Activated gamma-delta T cell treated with anti-CD3 and anti-CD28 coated beads, Interleukin-2, amount 50 U/mL, for 16 hours (primary cell): ENCODE measurements at places on chromosomes 12 and 14.

DNA sequence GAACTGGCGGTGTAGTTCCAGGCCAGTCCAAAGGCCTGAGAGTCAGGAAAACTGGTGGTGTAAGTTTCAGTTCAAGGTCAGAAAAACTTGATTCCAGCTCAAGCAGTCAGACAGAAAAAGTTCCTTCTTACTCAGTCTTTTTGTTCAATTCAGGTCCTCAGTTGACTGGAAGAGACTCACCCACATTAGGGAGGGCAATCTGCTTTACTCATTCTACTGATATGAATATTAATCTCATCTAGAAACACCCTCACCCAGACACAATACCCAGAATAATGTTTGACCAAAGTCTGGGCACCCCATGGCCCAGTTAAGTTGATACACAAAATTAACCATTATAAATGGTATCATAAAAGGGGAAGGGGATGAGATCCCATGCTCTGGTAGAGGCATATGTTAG lies 50.1 kb upstream of the LTA4H start:
- DNase-seq = no peak

- DNase-seq = no peak
Measured at GRCh38 chr14:57346741-57347140, 43.6 kb upstream of the NAA30 start.

GRCh38 chr14:72451054-72451972 lies 442.6 kb downstream of the DPF3 start:
- DNase-seq = peak; percentile 24

- peak; percentile 75 for DNase-seq
Measured at GRCh38 chr12:6533923-6534694, at the start of gene GAPDH. GAPDH (plus strand) TSS chr12:6534517; CDS start chr12:6534833, 316 bp downstream.

GRCh38 chr14:77271113-77271710 lies at the start of gene NGB:
NGB (minus strand) TSS chr14:77271206; CDS start chr14:77270937, 269 bp downstream.
- no peak for DNase-seq

- DNase-seq = no peak
Measured at GRCh38 chr12:58301038-58301729, 359.8 kb downstream of the ATP23 start.

GRCh38 chr14:65476273-65476941 lies 63.9 kb downstream of the FUT8 start:
- no peak for DNase-seq

- no peak for DNase-seq
Measured at GRCh38 chr12:95972832-95973456, 23.2 kb downstream of the HAL start.

- DNase-seq = no peak
Measured at GRCh38 chr12:46524778-46525177, 152.2 kb upstream of the SLC38A2 start.

- DNase-seq = no peak
Measured at GRCh38 chr14:22797017-22797917, 18.0 kb downstream of the SLC7A7 start.

DNA sequence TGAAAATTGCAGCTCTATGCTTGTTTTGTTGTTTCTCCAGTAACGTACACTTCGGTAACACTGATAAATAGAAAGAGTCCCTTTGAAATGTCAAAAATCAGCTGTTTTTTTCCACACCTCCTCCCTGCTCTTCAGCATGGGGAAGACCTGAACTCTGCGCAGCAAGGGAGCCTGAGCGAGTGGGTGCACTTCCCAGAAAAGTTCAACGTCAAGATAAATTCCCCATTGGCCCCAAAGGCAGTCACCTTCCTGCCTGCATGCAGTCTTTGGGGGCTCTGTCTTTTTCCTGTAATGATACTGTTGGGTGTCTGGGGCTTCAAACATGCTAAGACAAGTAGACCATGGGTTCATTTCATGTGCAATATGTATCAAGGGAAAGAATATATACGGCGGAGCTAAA lies 8.8 kb upstream of the FOXG1 start:
- DNase-seq = no peak

DNA sequence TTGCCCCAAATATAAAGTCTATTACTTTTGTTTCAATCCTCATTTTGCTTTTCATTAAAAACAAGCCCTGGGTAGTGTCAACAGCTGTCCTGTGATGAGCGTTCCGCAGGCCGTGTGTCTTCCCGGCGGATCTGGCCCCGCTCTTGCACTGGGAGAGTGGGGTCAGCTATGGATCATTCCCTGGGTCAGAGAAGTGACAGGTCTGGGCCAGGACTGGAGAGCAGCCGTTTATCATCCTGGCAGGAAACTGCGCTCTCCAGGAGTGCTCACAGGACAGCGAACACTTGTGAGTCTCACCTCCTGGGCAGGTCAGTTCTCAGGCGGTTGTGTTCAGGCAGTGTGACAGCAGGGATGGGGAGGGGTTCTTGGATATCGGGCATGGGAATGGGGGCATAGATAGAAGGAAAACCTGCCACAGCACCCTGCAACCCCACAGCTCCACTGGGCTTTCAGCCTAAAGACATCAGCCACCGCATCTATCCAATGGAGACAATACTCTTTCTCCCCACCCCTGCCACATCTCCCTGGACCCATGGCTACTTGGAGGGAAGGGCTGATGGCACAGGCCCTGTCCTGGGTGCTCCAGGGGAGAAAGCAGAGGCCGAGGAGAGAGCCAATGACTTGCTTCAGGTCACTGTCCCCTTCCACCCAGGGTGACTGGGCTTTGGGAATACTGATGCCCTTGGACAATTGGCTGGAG lies 47.8 kb upstream of the CHGA start:
- DNase-seq = no peak

DNA sequence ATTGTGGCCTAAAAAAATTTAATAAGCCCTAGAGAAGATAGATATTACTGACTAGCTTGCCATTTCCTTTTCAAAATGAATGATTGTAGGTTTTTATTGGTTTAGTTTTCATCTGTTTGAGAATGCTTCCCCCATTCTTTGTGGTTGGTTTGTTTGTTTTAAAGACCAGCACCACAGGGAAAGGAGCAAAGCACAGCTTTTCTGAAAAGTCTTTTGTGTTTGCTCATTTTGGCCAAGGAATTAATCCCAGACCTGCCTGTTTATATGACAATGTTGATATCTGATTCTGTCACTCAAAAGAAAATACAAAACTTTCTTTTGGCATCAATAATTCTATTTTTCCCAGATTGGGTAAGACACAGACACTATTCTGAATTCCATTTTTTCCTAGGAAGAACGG lies 312.5 kb upstream of the FLRT2 start:
- DNase-seq = no peak

DNA sequence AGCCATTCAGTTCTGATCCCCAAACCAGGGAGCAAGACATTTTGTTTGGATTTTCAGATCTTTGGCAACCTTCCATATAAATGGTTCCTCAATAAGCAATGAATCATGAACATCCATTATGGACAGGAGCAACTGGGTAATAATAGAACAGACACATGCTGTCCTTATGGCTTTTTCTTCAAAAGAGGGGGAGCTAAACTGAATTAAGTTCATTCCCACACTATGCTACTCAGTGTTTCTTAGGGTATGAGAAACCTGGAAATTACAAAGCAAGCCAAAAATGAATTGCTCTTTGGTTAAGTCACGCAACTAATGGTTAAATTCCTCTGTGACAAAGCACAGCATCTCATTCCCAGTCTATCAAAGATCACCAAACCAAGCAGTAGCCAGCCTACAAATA lies 51.0 kb downstream of the PTGER2 start:
- no peak for DNase-seq

GRCh38 chr12:50275556-50275955 lies 7.8 kb downstream of the LIMA1 start:
- no peak for DNase-seq

DNA sequence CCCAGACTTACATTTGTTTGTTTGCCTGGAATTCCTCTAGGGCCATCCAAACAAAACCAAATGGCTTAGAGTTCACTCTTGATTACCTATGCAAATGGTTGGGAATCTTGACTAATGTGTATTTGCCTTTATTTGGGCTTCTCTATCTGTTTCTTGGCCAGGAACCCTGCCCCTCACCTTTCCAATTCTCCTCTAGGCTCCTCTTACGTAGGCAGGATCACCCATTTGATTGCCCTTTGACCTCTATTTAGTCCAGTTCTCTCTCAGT lies 123.0 kb upstream of the DYRK2 start:
- DNase-seq = no peak

DNA sequence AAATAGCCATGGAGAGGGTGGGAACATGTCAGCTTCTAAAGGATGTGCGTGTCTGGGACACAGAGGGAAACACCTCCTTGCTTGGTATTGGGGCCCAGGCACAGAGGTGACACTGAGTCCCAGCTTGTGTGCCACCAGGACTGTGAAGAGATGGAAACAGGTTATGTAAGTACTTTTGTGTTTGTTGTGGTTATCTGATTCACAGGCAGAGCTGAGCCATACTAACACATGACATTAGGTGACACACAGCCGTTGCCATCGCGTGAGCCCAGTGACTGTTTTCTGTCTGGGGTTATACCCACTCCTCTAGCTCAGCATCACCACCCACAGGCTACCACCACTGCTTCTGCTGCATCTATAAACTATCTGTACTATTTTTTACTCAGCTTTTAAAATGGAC lies 12.1 kb upstream of the FLVCR2 start:
- DNase-seq = peak; percentile 68
